Activated effector memory CD4-positive, alpha-beta T cell treated with anti-CD3 and anti-CD28 coated beads, Interleukin-2, amount 50 U/mL, for 16 hours (primary cell): ENCODE measurements at places on chromosomes 6 and 20.

- DNase-seq: peak; percentile 74
Measured at GRCh38 chr20:25584905-25585704, at the start of gene NINL. TSS of gene NINL (minus strand) at chr20:25585531. CDS start at chr20:25526587, 58,944 bp downstream.

- DNase-seq: no peak
Measured at GRCh38 chr6:38644951-38645350, 5.2 kb upstream of the BTBD9 start.

GRCh38 chr6:83168556-83168955 lies 24.5 kb downstream of the PGM3 start:
- DNase-seq: no peak

- peak; percentile 82 for DNase-seq
Measured at GRCh38 chr20:44643596-44644229, 7.8 kb downstream of the ADA start.

- DNase-seq: no peak
Measured at GRCh38 chr6:47162793-47163192, 120.7 kb upstream of the ADGRF1 start.

DNA sequence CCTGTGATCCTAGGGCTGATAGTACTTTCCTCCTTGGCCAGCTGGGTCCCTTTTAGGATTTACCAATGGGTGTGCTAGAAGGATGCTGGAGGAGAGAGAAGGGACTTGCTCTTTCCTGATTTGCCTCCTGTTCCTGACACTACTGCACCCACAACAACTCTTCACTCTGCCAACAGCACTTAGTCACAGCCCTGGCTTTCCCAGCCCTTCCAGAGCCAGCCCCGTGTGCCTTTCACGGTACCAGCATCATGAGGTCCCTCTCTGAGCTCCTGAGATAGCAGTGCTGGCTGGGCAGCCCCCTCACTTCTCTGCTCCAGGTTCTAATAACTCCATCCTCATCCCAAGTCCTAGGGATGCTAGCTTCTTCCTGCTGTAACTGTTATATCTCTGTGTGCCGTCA lies 80.9 kb downstream of the DNAH8 start:
- DNase-seq: no peak

DNA sequence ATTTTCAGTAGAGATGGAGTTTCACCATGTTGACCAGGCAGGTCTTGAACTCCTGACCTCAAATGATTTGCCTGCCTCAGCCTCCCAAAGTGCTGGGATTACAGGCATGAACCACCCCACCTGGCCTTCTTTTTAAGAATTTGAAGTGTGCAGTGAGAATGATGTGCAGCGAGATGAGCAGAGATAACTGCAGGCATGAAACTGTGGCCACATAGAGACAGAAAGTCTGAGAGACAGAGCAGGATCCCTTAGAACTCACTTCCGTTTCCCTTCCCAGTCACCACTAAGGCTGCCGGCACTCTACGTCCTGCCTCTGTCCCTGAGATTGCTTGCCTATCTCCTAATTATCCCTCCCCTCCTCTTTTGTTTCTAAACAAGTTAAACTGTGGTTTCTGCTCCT lies 27.2 kb downstream of the IL22RA2 start:
- no peak for DNase-seq

GRCh38 chr6:112571488-112572270 lies 224.5 kb downstream of the RFPL4B start:
- no peak for DNase-seq
